ENCODE measurements at places on chromosomes 11 and 22.

- DNase-seq = no peak
Observed at GRCh38 chr11:11611381-11611780, 10.4 kb downstream of the GALNT18 start.

DNA sequence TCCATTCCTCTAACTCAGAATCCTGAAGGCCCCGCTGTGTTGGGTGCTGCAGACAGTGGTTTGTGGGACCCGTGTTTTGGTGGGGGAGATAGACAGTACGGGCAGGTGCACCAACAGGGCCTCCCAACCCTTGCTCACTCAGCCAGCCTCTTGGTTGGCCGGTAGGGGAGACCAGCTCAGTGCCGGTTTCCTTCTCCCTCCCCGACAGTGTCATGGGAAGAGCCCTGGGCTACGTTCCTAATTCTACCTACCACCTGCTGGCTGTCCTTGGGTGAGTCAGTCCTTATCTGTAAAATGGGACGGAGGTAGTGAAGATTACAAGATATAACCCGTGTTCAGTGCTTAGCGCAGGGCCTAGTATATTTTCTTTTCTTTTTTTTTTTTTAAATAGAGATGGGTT, 5.9 kb downstream of the TMEM134 start:
- no peak for DNase-seq

DNA sequence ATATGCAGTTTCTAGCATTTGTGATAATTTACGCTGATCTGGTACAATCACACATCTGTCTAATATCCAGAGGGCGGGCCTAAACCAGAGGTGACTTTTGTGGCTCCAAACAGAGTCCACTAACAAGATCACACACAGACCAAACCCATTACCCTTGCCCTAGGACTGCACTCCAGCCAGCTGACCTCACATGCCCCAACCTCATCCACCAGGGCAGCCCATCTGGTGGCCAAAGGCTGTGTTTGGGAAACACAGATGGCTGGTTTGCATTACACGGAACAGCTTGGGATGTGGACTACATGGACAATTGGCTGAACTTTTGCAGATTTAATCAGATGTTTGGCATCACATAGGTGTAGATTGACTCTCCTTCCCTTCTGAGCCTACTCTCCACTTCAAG, 228.2 kb downstream of the GRIK4 start:
- no peak for DNase-seq

GRCh38 chr11:14587258-14587657, 56.3 kb upstream of the PDE3B start:
- no peak for DNase-seq

DNA sequence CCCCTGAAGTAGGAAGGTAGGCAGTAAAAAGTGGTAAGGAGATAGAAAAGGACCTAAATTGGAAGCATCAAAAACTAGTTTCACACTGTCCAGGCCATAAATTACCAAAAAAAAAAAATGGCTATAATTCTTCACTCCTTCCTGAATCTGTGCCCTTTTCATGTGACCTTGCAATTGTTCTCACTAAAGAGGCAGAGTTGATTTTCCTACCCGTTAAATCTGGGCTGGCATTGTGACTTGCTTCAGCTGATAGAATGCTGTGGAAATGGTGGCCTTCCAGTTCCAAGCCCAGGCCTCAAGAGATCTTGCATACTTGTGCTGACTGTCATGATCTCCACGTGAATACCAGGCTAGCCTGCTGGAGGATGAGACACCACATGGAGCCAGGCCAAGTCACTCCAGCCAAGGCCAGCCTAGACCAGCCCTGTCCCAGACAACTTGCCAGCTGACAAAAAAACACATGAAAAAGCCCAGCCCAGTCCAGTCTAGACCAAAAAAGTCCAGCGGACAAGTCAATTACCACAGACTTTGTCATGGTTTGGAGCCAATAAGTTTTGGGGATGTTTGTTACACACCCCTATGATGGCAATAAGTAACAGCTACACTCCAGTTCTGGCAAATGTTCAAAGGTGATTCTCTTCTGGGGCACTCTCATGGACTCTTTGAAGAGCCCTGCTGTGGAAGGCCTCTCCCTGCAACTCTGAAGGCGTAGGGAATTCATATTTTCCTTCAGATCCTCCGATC, 51.4 kb upstream of the NUP50 start:
- no peak for DNase-seq

DNA sequence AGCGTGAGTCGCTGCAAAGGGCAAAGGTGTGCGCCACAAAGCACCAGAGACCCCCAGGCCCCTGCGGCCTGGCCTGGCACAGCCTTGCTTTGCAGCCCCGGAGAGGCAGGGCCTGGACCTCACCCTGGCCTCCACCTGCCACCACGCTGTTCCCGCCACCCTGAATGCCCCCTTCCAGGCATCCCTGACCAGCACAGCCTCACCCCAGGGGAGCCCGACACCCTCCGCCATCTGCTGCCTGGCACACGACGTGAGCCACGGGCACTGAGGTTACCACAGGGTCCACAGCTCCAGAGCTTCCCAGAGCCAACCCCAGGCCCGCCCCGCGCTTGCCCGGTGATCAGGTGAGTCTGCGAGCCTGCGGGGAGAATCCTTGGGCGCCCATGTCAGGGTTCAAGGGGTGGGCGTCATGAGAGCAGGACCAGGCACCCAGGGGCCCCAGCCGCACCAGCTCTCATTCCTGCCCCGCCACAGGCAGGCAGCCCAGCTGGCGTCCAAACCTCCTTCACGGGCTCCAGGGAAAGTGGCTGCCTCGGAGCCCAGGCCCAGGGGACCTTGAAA, 171.3 kb downstream of the BRD1 start:
- no peak for DNase-seq

- no peak for DNase-seq
Observed at GRCh38 chr22:44338177-44338810, 25.5 kb upstream of the SHISAL1 start.

DNA sequence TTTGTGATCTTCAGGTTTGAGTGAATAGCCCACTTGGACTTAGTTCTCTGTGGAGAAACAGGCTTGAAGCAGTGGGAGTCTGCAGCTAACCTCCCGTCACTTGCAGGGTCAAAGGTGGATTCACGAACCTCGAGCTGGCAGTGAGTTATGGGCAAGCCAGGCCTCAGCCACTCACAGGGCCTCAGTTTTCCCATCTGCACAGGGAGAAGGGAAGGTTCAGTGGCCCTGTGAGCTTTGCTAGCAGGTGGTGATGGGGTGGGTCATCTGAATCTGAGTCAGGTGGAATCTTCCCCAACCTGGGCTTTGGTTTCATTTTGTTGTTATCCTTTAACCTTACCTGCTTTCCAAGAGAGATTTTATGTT, 86.6 kb upstream of the GRIK4 start:
- DNase-seq = no peak

- no peak for DNase-seq
Observed at GRCh38 chr11:79312617-79313529, 128.0 kb downstream of the TENM4 start.

DNA sequence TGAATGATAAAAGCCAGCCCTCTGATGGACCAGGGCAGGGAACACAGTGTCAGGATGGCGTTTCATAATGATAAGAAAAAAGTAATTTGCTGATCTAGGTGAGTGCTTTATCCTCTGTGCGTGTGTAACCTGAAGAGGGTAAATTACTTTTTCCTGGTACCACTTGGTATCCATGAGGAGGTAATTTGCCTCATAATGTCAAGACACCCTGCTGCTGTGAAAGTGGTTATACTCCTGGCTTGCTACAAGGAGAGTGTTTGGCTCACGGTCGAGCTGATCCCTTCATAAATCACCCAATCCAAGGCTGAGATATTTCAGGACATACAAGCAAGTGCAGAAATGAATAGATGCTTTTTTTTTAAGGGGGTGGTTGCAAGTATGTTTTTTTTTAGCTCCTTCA, 207.2 kb upstream of the PGR start:
- no peak for DNase-seq

DNA sequence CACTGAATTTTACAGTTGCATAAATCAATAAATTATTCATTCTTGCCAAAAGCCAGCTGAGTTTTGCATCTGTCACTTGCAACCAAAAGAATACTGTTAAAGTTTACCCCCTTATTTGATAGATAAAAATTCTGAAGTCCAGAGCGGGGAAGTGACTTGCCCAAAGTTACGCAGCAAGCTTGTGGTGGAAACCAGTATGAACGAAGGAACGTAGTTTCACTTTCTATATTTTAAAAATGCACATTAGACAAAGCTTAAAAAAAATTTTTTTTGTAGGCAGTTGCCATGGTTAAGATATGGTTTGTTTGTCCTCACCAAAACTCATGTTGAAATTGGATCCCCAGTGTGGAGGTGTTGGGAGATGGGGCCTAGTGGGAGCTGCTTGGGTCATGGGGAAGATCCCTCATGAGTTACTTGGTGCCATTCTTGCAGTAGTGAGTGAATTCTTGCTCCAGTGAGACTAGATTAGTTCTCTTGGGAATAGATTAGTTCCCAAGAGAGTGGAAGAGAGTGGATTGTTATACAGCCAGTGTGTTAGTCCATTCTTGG, 46.3 kb upstream of the SEZ6L start:
- DNase-seq = no peak

DNA sequence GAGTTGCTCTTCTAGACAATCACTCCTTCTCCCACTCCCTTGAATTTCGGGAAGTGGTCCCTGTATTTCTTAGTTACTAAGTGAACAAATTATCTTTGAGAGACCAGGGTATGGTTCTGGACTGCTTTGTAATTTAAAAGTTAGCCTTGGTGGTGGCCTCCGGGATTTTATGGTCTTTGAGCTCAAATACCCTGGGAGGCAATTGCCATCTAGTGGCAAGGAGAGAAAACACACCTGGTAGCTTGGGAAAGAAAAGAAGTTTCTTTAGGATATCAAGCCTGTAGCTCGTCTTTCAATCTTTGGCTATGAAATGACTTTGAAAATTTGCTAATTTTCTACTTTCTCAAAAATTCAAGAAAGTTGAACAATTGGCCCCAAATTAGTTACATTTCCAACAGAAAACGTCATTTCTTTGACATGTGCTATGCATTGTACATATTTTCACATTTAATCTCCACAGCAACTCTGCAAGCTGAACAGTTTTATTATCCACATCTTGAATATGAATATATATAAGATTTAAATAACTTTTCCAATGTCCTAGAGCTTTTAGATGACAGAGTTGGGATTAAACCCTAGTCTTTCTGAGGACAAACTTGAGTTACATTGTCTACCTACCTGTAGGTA, 39.1 kb downstream of the MMP27 start:
- peak; percentile 3 for DNase-seq

DNA sequence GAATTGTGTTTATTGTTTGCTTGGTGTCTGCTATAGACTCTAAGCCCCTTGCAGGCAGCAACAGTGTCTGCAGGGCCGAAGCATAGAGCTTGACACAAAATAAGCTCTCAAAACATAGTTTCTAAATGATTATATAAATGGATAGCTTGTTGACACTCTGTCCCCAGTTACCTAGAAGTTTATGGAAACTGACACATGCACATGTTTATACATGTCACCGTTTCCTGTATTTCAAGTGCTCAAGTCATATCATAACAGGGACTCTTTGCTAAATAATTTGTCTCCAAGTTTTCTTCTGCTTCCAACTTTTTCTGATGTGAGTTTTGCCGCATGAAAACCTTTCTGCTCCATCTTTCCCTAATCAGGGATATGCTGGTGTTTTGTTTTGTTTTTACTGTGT, 3.7 kb upstream of the OR6X1 start:
- DNase-seq = no peak

DNA sequence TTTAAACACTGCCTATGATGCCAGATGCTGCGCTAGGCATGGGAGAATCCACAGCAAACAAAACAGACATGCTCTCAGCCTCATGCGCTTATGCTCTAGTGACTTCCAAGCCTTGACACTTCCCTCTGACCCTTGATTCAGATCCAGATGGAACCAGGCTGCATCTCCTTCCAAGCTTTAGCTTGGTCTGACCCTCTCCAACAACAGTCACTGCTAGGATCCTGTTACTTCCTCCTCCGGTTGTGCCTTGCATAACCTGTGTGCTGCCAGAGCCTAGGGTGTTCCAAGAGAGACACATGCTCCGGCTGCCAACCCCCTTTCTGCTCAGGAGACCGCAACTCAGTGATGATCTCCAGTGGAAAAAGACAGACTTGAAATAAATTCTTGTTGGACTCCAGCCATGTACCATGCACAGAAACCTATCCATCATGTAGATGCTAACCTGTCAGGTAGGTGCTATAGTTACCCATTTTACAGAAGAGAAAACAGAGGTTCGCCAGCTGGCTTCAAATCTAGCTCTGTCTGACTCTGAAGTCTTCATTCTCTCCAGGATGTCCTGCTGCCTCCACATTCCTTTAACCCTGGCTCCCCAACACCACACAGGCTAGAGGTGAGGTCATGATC, 136.3 kb upstream of the TEAD1 start:
- no peak for DNase-seq

- no peak for DNase-seq
Observed at GRCh38 chr11:105071089-105071732, 26.1 kb upstream of the CARD16 start.

GRCh38 chr11:95466416-95466815, 235.4 kb upstream of the SESN3 start:
- DNase-seq = no peak

DNA sequence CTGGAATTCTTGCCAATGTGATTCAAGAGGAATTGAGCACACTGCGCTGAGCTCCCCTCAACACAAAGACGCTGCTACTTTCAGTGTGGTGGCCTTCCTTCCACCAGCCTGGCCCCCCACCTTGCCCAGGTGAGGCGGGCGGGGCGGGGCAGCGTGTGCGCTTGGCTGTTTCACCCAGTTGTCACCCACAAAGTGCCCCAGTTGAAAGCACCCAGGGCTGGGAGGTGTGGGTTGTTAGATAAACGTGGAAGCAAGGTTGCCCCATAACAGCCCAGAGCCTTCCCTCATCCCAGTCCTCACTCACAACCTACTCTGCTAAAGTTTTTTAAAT, 43.1 kb downstream of the CACNG2 start:
- DNase-seq = no peak

- DNase-seq = no peak
Observed at GRCh38 chr11:10648871-10649270, 44.7 kb downstream of the IRAG1 start.

GRCh38 chr11:82865841-82866240, 34.4 kb downstream of the PRCP start:
- DNase-seq = no peak

DNA sequence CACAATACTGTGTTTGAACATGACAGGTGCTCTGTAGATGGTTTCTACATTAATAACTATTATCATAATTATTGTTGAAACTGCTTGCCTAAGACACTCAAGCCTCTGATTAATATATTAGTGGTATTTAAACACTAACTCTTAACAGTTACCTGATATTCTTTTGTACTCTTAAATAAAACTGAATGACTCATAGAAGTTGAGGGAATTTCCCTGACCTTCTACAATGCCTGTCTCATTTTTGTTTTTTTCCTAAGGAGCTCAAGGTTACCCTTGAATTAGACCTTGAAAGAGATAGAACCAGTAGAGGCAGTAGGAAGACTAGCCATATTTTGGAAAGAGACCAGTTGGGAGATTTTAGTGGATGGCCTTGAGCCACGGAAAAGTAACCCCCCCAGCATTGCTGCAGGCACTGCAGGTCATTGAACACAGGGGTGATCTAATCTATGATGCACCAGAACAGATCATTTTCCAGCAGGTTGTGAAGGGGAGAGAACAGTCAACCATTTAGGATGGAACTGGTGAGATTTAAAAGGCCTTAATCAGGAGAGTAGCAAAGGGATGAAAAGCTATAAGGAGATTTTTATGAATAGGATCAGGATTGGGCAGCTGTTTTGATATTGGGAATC, 148.3 kb downstream of the PGR start:
- DNase-seq = no peak

GRCh38 chr11:8168485-8169257, at the start of gene RIC3:
TSS of gene RIC3 (minus strand) at chr11:8169025. CDS start at chr11:8168989, 36 bp downstream.
- peak; percentile 4 for DNase-seq
